ENCODE measurements at places on chromosomes 4 and X.

DNA sequence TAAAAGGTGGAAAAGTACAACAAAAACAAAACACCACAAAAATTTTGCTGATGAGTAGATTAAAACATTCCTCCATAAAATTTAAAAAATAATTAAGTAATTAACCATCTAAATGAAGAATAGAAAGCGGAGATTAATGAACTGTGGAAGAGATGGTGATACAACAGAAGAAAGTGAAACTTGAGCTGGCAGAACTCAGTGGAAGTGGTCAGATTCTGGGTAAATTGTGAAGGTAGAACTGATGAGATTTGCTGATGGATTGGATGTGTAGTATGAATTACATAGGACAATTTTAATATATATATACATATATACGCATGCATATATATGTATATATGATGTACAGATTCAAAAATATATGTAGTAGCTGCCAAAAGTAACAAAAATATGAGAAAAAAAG, 73.9 kb downstream of the AMOT start:
- no peak for DNase-seq

GRCh38 chr4:163660636-163661035, 166.1 kb downstream of the TMA16 start:
- DNase-seq = no peak

DNA sequence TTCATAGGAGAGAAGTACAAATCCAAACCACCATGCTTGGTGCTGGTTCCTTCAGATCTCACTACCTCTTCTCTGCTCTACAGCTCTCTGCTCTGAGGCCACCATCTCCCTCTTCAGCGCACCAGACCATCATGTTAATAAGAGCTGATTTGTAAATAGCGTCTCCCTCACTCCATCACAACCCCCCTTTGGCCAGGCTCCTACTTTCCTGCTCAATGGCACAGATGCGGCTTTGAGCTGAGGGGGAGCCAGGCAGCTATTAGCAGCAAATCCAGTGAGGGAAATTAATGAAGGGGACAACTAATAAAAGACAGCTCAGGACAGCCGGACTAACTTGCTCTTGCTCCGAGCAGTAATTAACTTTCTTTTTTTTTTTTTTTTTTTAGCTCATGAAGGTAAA, 13.1 kb downstream of the NEUROG2 start:
- no peak for DNase-seq

DNA sequence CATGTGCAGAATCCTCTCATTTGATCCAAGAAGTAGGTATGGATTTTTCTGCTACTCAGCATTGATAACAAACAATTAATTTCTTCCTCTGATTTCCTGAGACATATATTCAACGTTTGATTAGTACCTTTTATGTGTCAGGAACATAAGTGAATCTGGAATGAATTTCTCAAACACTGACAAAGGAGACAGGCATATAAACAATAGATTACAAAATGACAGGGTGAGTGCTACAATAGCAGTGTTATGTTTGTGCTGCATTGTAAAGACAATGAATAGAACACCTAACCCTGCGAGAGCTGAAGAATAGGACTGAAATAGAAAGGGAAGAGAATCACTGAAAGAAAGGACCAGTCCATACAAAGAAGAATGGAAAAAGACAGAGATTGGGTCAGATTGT, 52.9 kb downstream of the ARHGAP24 start:
- no peak for DNase-seq

- DNase-seq = no peak
Measured at GRCh38 chrX:41184312-41184711, 99.1 kb downstream of the USP9X start.

GRCh38 chrX:125395626-125396025, 76.0 kb downstream of the TEX13C start:
- DNase-seq = no peak

DNA sequence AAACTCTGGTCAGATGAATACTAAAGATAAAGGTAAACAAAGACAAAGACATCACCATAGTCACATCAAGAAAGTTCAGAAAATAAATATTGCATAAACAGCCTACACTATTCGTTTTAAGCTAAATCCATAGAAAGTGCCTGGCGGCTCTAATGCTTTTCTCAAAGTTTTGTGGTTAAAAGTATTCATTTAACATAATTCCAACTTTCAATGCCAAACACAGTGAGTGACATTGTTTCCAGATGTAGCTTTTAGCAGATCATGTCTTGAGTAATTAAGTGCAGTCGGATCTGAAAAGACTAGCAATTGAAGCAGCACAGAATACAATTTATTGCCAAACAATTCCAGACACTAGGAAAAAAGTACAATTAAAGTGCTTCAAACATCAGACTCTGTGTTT, 287.1 kb upstream of the ADGRL3 start:
- DNase-seq = no peak

DNA sequence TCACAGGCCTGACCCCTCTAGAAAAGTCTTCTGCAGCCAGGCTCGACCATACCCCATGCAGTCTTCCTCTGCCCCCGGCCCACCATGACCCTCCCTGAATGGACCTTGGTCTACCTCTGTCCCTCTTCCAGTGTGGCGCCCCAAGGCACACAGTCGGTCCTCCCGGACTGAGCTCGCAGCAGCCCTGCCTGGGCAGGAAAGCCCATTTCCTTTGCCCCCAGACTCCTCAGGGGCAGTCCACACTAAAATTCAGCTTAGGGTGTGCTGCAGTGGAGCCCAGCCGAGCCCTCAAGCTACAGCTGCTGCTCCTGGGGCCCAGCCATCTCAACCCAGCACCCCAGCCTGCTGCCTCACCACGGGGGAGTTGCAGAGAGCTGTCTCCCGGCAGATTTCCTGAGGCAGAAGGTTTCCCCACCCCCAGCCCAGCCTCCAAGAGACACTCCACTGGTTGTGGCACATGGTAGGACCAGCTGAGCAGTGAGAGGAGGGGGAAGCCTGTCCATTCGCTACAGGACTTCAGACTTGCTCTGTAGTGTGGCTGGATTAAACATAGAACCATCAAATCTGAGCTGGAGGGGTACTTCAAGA, 37.5 kb upstream of the IQSEC2 start:
- no peak for DNase-seq

DNA sequence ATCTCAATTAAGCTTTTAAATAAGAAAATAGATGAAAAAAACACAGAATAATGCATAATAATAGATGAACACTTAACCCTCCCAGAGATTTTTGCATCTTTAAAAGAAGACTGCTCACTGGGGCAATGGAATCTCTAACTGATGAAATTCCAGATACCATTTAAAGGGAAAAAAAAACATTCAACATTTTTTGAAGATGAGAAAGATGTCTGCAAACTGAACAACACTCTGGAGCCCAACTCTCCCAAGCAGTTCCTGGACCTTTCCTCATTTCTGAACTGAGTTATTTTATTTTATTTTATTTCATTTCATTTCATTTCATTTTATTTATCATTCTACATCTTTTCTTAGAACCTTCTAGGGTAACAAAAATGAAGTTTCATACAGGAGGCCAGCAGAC, 90.7 kb downstream of the CORIN start:
- no peak for DNase-seq

GRCh38 chr4:147709999-147710398, 21.9 kb upstream of the ARHGAP10 start:
- no peak for DNase-seq

DNA sequence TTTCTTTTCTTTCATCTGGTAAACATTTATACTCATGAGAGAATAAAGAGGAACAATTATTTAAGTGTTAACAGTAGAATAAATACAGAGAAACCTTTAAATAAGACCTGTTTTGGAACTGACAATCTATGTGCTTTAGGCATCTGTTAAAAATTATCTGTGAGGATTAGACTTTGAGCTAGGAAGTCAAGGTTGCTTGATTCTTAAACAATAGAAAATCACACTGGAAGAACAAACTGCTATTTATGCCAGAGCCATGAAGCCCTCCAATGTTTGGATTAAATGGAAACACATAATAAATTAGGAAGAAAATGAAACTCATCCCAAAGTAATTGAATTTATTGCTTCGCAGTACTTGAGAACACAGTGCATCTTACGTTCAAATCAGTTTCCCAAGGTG, 207.2 kb upstream of the NPY2R start:
- no peak for DNase-seq

DNA sequence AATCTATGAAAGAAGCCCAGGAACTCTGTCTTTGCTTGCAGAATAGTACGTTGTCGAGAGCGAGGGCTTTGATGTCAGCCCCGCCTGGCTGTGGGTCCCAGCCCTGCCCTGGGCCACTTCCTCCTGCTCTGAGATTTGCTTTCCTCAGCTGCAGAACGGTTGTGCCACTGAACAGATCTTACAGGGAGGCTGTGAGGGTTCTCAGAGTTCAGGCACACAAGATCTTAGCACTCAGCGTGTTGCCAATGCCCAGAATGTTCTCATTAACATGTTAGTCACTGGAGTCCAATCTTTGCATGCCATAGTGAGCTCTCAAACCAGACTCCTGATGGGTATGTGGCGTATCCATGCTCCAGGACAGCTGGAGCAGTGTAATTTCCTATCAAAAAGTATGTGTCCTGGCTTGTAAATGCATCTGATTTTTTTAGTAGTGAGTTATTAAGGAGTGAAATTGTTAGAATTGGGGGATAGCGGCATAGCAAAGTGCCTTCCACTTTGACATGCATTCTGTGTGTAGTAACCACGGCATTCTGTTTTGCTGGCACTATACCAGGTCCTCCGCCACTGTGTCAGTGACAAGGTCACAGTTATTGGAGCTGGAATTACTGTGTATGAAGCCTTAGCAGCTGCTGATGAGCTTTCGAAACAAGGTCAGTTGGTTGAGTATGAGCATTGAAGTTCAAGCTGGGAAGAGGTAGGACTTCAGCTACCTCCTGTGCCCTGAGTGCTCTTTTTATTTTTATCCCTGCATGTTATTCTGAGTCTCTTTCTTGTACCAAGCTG, 31.6 kb downstream of the TKTL1 start:
- DNase-seq = no peak

GRCh38 chrX:102832661-102833060, 104.4 kb upstream of the RAB40AL start:
- peak; percentile 39 for DNase-seq

- DNase-seq = no peak
Measured at GRCh38 chrX:139725720-139726119, 17.8 kb upstream of the MCF2 start.

GRCh38 chrX:675279-675954, 44.8 kb downstream of the SHOX start:
- DNase-seq = no peak

GRCh38 chr4:186889876-186890643, 166.4 kb upstream of the FAT1 start:
- no peak for DNase-seq

DNA sequence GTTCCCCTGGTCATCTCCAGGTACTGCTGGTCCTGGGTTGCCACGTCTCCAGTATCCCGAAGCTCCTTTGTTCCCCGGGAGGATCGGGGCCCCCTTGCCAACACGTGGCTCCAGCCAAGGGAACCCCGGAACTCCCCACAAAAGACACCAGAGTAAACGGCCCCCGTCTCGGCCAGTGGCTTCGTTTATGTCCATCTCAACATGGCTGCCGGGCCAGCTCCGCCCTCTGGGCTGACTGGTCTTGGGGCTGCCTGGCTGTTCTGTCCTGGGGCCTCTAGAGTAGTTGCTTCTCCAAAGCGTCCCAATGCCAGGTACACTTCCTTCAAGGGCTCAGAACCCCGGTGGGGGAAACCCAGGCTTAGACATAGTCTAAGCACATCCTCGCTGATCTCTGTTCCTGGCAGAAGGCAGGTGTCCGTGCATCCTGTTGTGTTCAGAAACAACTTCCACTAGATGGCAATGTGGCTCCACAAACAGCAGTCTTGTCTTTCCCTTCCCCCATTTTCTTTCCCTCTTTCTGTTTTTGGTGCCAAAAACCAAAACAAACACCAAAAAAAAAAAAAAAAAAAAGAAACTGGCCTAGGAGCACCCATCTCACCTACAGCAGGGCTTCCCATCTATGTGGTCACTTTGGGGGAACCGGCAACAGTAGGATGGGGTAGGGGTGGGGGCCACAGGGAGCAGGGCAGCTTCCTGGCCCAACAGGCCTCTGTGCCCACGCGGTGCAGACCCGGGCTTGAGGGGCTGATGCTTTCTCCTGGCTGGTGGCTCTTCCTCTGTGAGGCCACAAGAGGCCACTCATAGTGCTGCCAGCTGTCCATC, 35.3 kb downstream of the NBDY start:
- peak; percentile 77 for DNase-seq

DNA sequence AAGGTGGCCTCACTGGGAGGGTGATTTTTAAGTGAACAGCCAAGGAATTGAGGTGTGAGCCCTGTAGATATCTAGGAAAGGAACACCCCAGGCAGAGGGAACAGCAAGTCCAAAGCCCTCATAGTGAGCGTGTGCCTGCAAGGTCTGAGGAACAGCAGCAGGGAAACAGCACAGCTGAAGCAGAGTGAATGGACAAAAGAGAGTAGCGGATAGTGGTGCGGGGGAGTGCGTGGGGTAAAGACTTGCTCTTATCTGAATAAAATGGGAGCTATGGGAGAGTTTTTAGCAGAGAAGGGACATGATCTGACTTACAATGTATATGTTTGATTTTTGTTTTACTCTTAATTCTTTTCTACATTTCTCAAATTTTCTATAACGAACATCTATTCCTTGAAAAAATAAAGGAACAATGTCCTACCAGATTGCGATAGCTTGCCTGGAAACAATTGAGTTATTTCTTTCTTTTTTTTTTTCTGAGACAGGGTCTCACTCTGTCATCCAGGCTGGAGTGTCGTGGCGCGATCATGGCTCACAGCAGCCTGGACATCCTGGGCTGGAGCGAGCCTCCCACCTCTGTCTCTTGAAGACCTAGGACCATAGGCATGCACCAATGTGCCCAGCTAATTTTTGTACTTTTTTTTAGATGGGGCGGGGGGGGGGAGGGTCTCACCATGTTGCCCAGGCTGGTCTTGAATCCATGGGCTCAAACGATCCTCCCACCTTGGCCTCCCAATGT, 19.5 kb upstream of the HADH start:
- DNase-seq = no peak

- no peak for DNase-seq
Measured at GRCh38 chrX:129957241-129958082, 25.0 kb upstream of the BCORL1 start.

DNA sequence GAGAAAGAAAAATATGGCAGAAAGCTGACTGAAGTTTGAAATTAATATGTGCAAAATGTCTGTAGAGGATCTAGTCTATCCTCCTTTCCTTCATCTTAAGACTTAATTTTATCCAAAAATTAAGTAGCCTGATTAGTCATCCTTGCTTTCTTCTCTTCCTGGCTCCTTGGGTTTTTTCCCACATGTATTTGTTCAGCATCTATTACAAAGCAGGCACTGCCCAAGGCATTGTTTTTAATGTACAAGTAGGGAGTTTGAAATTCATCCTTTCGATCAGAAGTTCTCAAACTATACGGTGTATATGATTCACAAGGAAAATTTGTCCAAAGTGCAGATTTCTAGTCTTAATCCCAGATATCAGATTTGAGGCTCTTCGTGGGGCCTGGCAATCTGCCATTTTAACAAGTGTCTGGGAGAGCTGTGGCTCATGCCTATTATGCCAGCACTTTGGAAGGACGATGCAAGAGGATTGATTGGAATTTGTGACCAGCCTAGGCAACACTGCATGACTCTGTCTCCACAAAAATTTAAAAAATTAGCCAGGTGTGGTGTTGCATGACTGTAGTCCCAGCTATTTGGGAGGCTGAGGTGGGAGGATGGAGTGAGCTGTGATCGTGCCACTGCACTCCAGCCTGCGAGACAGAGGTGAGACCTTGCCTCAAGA, 19.4 kb upstream of the YTHDC1 start:
- DNase-seq = no peak

GRCh38 chr4:124288706-124289486, 423.6 kb downstream of the ANKRD50 start:
- DNase-seq = no peak

All from GM04504 (cell line).